EH (cell line): ENCODE measurements at places on chromosomes 12 and 14.
A peak's percentile ranks its signal among the peaks of the same experiment; 100 is the strongest.

GRCh38 chr12:49784756-49785409 is 43.3 kb downstream of the NCKAP5L start:
- DNase-seq: peak; percentile 73

GRCh38 chr14:50232276-50232642 is 881 bp upstream of the SOS2 start:
- DNase-seq: no peak

- peak; percentile 82 for DNase-seq
These were observed 59.8 kb upstream of the C12orf71 start for GRCh38 chr12:27142101-27142721.

DNA sequence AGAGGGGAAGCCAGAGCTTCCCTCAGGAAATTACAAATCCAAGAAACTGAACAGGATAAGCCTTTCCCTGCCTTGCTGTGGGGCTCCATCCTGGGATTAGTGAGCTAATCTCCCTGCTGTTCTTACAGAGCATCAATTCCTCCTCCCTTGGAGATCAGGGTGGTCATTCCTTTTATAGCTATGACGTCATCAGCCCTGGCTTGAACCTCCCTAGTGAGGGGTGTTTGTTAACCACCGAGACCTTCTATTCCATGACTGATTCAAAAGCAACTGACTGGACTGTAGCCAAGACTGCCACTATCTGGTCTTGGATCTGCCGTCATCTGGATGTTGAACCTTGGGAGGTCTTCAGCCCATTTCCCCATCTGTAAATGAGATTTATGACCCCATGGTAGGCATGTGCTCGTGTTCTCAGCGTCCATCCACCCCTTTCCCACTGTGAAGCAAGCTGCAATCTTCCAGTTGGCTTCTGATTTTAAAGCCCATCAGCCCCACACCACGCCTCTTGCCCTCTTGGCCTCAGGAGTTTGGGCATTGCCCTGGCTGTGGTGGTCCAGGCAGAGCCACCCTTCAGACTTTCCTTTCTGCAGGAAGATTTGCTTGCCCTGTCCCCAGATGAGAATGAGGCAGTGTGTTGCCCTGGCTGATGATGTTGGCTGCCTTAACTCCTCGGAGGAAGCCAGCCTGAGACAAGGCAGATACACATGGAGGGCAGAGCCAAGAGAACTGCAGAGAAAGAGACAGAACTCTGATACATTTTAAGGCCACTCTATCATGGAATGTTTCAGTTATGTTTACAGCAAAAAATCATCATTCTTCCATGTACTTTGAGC is 59.6 kb upstream of the ACTN1 start:
- peak; percentile 98 for DNase-seq

- no peak for DNase-seq
These were observed 63.5 kb downstream of the FGD4 start for GRCh38 chr12:32462908-32463307.

DNA sequence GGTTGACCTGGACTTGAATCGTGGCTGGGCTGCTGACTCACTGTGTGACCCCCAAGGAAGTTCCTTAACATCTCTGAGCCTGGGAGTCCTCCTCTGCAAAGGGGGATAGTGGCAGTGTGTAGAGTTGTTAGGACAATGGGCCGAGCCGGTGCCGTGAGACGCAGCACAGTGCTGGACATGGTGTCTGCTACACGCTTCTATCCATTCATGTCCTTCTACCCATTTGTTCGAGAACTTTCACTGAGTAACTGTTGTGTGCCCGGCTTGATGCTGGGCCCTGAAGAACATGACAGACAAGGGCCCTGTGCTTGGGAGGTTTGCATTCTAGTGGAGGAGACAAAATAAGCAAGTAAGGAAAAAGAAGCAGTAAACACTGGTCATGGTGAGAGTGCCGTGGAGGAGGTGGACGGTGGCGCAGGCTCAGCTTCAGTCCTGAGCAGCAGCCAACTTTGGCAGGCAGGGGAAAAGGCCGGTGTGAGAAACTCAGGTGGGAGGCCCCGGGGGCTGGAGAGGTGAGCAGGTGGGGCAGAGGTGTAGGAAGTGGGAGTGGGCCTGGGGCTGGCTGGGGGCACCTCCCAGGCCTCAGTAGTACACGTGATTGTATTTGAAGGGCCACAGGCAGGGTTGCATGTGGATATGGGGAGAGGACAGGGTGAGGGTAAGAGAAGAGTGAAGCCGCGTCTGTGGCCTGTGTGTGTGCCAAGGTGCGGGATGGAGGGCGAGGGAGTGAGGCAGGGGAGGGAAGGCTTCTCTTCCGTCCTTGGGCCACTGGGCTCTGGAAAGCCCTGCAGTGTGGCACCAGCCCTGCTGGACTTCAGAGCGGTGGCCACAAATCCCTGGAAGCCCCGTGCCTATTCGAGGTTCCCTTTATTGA is 13.8 kb downstream of the VASH1 start:
- no peak for DNase-seq

GRCh38 chr14:91061056-91061887 is 831 bp upstream of the RPS6KA5 start:
- no peak for DNase-seq

- no peak for DNase-seq
These were observed 916.5 kb downstream of the AACS start for GRCh38 chr12:125981610-125982253.

DNA sequence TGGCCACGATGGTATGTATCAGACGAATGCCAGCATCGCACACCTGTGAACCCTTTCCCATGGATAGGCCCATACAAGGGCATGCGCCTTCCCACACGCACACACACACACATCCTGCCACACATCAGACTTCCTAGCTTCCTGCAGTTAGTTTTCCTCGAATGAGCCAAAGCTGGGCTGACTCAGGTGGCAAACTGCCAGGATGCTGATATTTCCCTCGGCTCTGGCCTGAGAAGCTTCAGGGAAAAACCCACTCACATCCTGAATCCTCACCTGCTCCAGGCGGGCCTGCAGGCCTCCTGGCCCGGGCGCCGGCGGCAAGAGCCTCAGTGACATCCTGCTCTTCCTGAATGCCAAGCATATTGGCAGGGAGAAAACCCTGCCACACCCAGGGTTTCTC is 22.4 kb downstream of the CALM1 start:
- peak; percentile 94 for DNase-seq

DNA sequence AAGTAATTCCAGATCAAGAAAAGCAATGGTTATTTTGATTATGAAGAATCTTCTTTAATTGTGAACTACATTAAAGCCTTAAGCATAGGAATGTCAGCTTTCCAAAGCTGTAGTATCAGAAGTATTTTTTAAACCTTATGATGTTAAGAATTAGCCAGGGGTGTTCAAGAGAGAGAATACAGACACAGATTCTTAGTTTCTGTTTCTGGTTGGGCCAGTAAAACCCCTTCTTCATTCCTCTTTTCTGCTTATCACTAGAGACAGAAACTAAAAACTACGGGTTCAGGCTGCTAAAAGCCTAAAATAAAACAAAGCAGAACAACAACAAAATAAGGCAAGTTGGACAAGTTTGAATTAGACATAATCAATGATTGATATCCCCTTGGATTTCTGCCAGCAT is 38.2 kb downstream of the IFT43 start:
- DNase-seq: no peak

DNA sequence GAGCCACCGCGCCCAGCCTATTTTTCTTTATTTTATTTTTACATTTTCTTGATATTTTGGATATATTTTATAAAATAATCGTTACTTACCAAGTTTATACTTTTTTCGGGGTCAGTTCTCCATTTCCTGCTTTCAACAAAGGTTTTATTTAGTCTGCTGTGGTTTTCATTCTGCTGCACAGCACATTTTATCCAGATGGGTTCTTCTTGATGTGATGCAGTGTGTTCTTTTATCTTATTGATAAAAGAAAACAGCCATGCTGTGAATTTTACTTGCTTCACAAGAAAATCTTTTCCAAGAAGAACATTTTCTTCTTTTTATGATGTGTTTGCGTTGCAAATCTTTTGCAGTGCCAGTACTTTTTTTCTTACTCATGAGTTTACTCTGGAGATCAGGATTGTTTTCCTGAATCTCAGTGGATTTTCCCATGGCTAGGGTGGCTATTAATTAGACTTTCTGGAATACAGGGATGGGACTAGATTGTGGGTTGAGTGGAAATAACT is 192.5 kb downstream of the ADGRD1 start:
- DNase-seq: no peak

GRCh38 chr12:101951002-101951670 is 73.8 kb downstream of the DRAM1 start:
- no peak for DNase-seq

- no peak for DNase-seq
These were observed 64.9 kb downstream of the GPHN start for GRCh38 chr14:66572826-66573225.

- DNase-seq: no peak
These were observed 60.4 kb downstream of the FZD10 start for GRCh38 chr12:130222519-130223218.

- no peak for DNase-seq
These were observed 89.0 kb downstream of the RFX4 start for GRCh38 chr12:106671840-106672239.

DNA sequence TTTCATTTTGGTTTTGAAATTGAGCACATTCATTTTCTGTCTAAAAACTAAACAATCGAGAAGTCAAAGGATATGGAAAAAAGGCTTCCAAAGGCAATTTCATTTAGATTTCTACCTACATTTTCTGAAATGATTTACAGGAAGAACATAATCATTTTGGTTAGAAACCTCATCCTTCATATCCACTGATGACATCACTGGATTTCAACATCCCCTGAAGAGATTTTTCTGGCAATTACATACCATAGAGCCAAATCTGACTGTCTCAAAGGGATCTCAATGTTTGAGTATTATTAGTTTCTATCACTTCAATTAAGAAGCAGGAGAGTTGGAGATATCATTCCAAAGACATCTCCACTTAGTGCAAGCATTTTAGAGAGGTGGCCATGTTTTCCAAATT is 137.8 kb downstream of the TTC7B start:
- peak; percentile 55 for DNase-seq

- DNase-seq: peak; percentile 55
These were observed 98.2 kb downstream of the SNAPC1 start for GRCh38 chr14:61860294-61860918.

DNA sequence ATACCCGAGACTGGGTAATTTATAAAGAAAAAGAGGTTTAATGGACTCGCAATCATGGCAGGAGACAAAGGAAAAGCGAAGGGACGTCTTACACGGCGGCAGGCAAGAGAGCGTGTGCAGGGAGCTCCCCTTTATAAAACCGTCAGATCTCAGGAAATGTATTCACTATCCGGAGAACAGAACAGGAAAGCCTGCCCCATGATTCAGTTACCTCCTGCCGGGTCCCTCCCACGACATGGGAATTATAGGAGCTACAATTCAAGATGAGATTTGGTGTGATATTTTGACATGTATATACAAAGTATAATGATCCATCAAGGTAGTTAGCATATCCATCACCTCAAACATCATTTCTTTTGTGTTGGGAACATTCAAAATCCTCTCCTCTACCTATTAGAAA is 2.3 kb upstream of the CDCA4 start:
- no peak for DNase-seq

DNA sequence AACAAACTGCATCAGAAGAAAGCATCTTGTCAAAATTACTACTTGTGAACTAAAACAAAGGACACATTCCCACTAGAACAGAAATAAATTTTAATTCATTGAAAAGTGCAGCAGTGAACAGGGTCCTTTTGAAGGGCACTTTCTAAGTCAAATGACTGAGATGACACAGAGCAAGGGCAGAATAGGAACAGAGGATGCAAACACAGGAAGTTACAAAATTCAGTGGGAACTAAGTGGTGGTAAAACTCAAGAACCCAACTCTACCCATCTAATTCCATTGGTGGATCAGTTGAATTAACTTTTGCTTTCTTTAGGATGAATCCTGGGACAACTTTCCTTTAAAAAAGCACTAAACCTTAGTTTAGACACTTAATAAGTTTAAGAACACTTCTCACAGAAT is 45.8 kb downstream of the GNS start:
- DNase-seq: no peak

DNA sequence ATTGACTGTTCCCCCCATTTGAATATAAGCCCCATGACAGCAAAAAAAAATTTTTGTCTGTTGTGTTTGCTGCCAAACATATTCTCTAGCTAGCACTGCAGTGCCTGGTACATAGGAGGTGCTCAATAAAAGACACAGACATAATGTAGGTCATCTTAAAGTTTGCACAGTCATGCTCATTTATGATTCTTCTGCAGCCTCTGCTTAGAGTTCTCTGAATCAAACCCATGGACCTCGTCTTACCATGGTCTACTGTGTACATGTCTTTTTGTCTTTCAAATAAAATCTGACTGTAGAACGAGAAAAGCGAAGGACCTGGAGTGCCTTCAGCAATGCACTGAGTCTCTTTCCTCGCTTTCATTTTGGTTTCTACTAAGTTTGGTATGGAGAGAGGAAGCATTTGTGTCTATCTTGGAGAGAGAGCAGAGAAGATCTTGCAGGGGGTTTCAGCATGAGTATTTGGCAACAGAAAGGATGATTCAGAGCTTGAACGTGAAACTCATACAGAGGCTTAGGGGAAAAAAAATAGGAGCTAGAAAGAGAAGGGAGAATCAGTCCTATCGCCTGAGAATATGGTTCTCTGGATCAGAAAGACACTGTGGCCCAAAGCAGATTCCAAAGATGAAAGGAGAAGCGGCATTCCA is 38.8 kb upstream of the TMCC3 start:
- DNase-seq: peak; percentile 14

GRCh38 chr14:100062590-100062989 is 2.6 kb upstream of the EVL start:
- no peak for DNase-seq

- DNase-seq: no peak
These were observed 26.3 kb downstream of the MIPOL1 start for GRCh38 chr14:37223947-37224474.

DNA sequence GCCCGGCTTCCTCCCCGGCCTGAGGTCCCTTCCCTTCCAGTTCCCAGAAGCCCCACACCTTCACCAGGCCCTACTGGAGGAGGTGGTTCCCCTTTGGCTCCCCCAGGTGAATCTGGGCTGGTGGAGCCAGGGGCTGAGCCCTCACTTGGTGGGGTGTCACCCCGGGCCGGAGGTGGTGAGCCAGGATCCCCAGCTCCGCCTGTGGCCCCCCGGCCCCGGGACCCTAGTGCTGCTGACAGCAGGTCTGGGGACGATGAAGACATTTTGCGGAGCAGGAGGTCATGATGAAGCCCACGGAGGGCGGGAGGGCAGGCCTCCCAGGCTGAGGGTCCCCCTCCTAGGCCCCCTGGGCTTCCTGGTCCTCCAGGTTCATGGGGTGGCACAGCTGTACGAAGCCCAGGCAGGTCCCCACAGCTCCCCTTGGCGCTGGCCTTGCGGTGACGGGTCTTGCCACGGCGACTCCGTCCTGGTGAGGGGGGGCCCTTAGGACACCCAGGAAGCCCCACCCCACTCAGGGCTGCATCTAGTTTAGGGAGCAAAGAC is 16.6 kb downstream of the MAP3K12 start:
- no peak for DNase-seq

GRCh38 chr12:13749389-13749788 is 232.0 kb downstream of the GRIN2B start:
- DNase-seq: no peak

GRCh38 chr12:53775478-53776145 is 23.8 kb upstream of the CISTR start:
- DNase-seq: no peak
